ENCODE measurements at places on chromosomes 7 and 10.

DNA sequence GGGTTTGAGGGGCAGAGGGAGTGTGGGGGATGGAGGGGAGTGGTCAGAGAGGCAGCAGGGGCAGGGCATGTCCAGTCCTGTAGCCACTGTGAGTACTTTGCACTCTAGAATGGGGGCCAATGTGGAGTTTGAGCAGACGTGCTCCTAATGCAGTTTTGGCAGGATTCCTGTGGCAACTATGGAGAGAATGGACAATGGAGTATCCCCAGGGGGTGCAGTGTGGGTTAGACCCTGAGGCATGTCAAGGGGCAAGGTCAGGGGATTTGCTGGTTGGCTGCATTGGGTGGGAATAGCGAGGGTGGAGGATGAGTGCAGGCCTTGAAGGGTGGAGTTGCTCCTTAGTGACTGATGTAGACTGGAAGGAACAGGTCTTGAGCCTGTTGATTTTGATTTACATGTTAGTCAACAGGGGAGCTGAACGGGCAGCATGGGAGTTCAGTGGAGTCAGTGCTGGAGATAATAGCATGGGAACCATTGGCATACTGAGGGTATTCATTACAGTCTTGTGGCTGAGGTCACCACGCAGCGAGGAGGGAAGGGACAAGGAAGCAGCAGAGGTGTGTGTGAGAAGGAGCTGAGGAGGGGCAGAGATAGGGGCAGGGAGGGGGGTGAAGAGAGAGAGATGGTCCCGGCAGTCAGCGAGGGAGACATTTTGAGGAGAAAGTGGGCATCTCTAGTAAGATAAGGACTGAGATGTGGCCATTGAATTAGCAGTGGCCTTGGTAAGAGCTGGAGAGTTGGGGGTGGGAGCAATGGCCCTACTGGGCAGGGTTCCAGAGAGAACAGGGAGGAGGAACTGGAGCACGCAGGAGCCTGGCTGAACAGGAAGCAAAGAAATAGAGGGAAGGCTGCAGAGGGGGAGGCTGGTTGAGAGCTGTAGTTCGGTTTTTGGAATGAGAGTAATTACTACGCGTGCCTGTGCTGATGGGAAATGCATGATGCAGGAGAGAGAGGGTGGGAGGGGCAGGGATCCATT lies 112.7 kb downstream of the CCNY start:
- no peak for DNase-seq

DNA sequence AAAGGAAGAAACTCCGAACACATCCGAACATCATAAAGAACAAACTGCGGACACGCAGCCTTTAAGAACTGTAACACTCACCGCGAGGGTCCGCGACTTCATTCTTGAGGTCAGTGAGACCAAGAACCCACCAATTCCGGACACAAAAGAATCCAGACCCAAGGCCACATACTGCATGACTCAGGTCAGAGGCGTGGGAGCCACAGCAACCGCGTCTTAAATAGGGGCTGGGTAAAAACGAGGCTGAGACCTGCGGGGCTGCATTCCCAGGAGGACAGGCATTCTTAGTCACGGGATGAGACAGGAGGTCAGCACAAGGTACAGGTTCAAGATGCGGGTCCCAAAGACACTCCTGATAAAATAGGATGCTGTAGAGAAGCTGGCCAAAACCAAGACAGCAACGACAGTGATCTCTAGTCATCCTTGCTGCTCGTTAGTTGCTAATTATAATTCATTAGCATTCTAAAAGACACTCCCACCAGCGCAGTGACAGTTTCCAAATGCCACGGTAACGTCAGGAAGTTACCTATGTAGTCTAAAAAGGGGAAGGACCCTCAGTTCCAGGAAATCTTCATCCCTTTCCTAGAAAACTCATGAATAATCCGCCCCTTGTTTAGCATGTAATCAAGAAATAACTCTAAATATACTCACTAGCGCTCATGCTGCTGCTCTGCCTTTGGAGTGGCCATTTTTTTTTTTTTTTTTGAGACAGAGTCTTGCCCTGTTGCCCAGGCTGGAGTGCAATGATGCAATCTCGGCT lies 19.3 kb downstream of the AP5Z1 start:
- DNase-seq: no peak

DNA sequence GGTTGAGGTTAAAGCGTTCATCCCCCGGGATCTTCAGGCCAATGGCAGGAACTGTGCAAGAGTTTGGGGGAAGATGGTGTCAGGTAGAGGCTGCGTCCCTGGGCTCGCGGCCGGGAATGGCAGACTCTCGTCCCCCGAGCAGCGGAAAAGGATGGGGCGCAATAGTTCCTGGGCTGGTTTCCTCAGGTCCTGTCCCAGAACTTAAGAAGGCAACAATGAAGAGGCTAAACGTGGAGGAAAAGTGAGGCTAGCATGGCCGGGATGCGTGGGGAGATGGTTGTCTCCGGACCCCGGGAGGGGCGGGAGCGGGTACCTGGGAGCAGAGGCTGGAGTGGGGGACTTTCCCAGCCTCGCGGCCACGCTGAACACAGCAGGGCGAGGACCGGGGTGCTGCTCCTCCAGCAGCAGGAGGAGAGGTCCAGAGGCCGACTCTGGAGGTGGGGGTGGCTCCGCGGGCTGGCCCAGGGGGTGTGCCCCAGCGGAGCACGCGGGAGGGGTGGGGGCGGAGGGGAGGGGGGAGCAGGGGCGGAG lies 882 bp downstream of the IRF5 start:
- DNase-seq: peak; percentile 36

- DNase-seq: no peak
These were observed 122.5 kb downstream of the FAM53B start for GRCh38 chr10:124621637-124622036.

DNA sequence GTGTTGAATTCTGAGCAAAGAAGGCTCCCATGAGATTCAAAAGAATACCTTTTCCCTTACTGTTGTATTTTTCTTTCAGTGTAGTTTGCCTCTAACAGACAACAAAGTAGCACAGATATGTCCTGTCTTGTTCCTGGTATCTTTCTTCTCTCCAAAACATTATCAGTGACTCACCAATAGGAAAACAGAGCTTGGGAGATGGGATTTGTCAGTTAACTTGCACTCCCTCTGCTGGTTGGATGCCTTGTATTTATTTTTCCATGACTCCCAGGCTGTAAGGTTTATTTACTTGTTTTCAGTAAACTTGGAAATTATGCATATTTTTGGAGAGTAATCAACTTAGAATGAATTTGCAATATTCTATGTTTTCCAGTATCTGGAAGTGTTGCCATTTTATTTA lies 129.7 kb downstream of the SAMD9 start:
- no peak for DNase-seq

DNA sequence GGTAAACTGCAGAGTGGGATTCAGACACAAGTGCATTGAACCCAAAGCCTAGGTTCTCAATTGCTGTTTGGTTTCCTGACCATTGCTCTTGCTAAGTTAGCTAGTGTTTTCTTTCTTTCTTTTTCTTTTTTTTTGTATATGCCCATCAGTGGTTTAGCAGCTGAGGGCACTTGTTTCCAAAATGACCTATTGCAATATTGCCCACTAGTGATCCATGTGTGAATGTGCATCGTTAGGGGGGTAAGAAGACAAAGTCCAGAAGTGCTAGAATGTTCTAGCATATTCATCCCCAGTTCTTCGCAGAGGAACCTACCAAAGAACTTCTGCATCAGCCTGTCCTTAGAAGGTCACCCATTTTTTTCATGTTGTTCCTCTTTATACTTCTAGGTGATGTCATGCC lies 252.8 kb upstream of the GPR26 start:
- DNase-seq: no peak

DNA sequence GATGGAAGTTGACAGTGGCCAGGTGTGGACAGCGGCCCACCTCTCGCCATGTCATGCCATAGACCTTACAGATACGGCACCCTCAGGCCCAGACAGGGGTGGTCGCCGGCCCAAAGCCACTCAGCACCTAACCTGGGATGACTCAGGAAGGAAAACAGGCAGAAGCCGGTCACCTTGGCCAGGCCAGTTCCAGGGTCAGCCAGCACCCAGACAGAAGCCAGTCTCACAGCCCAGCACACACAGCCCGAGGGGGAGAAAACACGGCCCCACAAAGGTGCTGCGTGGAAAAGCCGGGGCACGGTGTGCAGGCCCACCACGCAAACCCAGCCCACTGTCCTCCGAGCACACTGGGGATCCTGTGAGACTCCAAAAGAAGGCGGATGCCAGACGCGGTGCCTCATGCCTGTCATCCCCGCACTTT lies 95.2 kb upstream of the DNAAF5 start:
- DNase-seq: no peak

DNA sequence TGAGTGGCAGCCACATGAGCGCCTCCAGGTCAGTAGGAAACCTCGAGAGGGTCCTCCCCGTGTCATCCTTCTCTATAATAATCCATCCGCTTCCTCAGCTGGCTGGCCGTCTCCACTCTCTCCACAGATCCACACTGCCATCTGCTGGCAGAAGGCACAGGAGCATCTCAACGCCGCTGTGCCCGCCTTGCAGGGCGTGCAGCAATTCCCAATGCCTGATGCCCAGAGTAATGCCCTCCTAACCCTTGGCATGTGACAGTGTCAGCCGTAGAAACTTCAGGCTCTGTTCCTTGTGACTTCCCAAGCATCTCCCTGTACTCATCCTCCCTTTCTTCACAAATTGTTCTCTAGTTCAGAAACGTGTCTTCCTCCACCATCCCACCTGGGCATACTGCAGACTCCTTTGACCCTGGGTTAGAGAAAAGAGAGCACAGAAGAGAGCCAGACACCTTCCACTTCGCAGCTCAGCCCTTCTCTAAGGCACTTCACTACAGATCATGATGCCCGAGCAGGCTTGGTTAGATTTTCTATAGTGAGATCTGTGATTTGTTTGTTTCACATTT lies 70.8 kb downstream of the XPNPEP1 start:
- peak; percentile 83 for DNase-seq

- DNase-seq: no peak
These were observed 20.2 kb upstream of the FRA10AC1 start for GRCh38 chr10:93722550-93722949.

- DNase-seq: no peak
These were observed 213.8 kb upstream of the ZNF804B start for GRCh38 chr7:88545663-88546062.

DNA sequence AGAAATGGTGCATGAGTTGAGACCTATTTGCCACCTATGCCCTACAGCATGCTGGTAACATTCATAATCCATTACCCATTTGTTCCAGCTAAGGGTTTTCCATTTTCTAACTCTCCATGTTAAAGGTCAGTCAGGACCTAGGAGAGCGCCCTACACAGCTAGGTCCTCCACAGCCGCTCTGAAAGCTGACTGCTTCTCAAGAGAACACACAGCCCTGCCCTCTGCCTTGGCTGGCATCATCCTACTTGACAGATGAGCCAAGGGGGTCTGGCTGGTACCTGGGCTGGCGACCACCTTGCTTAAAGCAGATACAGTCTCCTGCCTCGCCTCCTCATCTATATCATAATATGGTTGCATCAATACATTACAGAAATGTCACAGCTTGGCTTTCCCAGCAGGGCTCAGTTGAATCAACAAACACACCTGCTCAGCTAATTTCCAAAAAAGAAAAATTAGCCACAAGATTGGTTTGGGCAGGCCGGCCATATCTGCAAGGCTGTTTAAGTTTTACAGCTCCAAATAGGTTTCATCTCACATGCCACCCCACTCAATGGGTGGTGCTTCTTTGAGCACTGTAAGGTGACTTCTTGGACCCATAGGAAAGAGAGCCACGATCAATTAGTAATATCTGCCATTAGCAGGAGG lies 17.3 kb downstream of the TLL2 start:
- DNase-seq: no peak

DNA sequence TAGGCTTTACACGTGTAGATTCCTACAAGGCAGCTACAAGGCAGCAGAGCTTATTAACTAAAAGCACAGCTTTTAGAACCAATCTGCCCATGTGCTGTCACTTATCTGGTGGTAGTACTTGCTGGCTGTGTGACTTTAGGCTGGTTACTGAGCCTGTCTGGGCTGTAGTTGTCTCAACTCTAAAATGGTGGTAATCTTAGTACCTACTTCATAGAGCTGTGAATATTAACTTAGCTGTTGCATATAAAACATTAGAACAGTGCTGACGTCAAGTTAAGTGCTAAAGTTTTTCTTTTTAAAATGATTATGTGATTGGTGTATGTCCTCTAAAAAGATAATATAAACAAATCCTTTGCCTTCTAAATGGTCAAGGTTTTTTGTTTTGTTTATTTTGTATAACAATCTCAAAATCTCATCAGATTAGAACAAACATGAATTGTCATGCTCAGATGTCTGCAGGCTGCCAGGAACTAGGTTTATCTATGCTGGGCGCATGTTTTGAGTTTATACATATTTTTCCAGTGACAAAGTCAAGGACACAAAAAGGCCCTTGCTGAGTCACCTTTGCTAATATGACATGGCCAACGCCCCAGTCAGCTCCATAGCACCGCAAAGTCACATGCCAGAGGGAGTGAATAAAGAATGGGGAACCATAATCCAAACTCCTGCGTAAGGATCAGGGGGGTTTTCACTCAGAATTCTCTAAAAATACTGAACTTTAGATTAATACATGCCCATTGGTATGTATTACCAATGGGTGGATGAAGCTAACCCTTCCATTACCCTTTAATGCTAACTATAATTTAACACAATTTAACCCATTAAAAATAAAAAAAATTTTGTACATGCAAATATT lies 39.8 kb upstream of the ARL4A start:
- no peak for DNase-seq

DNA sequence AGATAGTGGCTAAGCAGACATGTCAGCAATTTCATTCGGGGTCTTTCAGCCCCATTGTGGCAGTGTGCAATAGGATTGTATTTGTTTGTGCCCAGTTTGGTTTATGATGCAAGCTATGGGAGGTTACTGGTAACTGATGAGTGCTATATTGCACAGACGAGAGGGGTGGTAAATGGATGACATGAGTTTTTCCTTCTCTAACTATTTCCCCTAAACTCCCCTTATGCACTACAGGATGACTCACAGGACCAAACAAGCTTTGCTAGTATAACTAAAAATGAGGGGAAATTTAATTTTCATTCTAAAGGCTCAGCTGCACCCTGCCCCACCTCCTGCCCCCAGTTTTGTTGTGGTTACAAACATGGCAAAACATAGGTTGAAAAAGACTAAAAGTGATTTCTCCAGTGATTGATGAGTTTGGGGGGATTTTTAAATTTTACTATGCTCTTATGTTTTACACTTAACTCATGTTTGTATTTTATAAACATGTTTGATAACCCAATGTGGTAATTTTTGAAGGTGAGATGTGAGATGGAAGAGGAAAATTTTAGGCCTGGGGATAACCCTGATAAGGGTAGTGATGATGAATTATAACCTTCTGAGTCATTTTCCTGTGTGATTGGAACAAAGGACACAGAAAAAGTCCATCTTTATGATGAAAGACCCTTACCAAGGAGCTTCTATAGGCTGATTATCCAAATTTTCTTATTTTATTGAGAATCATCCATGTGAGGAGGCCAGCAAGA lies 60.8 kb upstream of the NAMPT start:
- peak; percentile 59 for DNase-seq

- DNase-seq: no peak
These were observed 69.8 kb upstream of the KMT2C start for GRCh38 chr7:152505606-152506005.

DNA sequence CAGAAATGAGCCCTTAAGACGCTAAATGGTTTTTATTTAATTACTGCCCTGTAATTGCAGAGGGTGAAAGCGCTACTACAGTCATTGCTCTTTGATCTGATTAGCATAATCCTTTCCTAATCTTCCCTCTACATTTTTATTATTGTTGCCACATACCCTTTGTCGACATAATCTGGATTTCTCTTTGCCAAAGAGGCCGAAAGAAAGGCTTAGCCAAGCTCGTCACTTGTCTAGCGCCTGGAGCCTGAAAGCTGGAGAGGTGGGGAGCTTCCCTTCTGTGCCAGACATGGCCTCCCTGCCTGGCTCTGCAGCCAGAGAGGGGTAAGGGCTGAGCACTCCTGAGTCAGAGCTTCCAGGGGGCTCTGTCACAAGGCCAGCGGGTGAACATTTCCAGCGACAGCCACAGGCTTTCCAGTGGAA lies 145.9 kb downstream of the PRKAG2 start:
- DNase-seq: no peak

Data from activated CD4-positive, alpha-beta T cell treated with anti-CD3 and anti-CD28 coated beads, Interleukin-2, amount 50 U/mL, for 48 hours (primary cell).